Osteoblast (primary cell): ENCODE measurements at places on chromosomes 1 and 21. TPM values are rescaled to one million over a fixed set of nuclear protein-coding genes. Genes with fewer than 3 reads are reported as not detected.

Gene KLF17
- 0.36 and 0.59 TPM in 2 replicates for total RNA-seq

Gene PEAR1
- total RNA-seq = 17.0 and 21.2 TPM in 2 replicates

DNA sequence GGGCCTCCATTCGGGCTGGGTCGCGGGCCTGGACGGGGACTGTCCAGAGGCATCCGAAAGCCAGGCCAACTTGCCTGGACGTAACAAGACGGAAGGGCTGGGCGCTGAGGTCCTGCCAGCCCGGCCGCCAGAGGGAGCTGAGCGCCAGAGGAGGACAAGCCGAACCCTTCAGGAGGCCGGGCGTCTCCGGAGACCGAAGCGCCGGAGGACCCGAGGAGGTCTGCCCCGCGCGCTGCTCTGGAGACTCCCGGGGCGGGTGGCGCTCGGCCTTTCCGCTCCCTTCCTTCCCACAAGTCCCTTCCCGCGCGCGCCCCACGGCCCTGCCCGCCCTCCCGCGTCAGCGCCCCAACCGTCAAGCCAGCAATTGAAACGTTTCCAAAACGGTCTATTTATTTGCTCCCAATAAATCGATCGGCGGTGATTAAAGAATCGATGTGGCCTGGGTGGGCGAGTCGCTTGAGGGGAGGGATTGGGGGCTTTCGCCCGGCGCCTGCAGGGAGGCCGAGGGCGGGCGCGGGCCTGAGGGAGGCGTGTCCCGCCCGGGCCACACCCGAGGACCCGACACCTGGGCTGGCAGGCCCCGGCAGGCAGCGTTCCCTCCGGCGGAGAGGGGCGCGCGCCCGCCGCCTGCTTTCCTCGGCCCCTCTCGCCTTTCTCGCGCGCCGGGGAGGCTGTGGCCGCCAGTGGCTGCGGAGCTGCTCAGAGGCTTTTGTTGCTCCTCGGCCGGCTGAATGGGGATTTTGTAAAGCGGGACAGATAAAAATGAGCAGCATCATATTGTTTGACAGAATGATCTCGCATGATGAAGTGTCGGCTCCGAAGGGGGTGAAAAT lies 5.2 kb upstream of the FOXD3 start:
- DNase-seq = peak; percentile 87

- peak; percentile 45 for DNase-seq
Measured at GRCh38 chr1:222523852-222524251, 24.1 kb downstream of the HHIPL2 start.

DNA sequence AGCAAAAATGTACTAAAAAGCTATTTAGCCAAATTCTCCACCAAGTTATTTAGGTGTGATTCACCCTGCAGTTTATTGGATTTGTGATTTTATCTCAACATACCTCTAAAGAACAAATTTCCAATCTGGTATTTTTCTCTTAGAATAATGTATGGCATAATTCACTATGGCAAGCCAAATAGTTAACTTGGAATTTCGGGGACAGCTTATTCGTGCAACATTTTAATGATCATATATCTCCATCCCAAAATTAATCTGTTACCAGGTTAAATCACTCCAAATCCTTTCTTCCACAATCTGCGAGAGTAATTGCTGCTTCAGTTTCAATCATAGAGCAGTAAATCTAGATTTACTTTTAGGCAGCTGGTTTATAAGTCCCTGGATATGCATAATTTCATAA lies 53.4 kb downstream of the ERICH3 start:
- DNase-seq = no peak
